ENCODE measurements at places on chromosomes 3 and 15.

DNA sequence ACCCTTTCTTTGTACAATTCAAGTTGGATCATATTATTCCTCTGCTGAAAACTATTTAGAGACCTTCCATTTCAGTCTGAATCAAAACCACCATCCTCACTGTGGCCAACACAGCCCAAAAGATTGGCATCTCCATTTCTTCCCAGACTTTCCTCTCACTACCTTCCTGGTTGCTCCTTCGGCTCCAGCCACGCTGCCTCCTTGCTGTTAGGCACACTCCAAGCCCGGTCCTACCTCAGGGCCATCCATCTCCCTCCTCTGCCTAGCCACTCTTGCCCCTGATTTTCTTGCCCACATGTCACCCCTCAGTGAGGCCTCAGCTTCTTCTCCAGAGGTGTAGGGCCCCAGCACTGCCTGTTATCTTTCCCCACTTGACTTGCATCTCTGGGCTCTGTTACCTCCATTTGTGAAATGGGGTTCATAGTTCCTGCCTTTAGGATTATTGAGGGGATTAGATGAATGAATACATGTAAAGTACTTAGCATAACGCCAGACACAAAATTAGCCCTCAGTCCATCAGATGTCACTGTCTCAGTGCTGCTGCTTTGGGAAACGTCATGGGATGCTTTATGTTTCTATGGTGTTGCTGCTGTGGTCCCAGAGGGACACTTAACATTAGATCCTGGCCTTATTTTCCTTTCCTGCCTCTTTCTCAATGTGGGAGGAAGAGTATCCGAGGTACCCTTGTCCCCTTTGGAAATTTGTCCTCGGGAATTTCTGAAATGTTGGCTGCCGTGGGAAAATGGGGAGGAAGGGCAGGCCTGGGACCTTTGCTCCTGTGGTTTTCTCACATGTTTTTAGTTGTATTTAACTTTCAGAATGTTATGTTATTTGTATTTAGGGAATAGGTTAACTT lies 31.3 kb downstream of the SNRK start:
- DNase-seq = no peak

GRCh38 chr3:183287301-183287971 lies 34.4 kb downstream of the B3GNT5 start:
- peak; percentile 64 for DNase-seq

- no peak for DNase-seq
These were observed 11.0 kb upstream of the TSC22D2 start for GRCh38 chr3:150396956-150397550.

- no peak for DNase-seq
These were observed 2.1 kb downstream of the AMIGO3 start for GRCh38 chr3:49717211-49717958.

GRCh38 chr3:312160-312733 lies 115.7 kb downstream of the CHL1 start:
- DNase-seq = no peak

All from OCI-M1 (cell line).